Stromal cell of bone marrow (primary cell): ENCODE measurements at places on chromosomes 5 and 9.

- no peak for DNase-seq
Measured at GRCh38 chr9:127366594-127366993, 30.4 kb upstream of the SLC2A8 start.

- no peak for DNase-seq
Measured at GRCh38 chr9:27457445-27457844, 66.6 kb upstream of the IFNK start.

GRCh38 chr9:36870960-36871359 lies 163.1 kb downstream of the PAX5 start:
- DNase-seq, result no peak

DNA sequence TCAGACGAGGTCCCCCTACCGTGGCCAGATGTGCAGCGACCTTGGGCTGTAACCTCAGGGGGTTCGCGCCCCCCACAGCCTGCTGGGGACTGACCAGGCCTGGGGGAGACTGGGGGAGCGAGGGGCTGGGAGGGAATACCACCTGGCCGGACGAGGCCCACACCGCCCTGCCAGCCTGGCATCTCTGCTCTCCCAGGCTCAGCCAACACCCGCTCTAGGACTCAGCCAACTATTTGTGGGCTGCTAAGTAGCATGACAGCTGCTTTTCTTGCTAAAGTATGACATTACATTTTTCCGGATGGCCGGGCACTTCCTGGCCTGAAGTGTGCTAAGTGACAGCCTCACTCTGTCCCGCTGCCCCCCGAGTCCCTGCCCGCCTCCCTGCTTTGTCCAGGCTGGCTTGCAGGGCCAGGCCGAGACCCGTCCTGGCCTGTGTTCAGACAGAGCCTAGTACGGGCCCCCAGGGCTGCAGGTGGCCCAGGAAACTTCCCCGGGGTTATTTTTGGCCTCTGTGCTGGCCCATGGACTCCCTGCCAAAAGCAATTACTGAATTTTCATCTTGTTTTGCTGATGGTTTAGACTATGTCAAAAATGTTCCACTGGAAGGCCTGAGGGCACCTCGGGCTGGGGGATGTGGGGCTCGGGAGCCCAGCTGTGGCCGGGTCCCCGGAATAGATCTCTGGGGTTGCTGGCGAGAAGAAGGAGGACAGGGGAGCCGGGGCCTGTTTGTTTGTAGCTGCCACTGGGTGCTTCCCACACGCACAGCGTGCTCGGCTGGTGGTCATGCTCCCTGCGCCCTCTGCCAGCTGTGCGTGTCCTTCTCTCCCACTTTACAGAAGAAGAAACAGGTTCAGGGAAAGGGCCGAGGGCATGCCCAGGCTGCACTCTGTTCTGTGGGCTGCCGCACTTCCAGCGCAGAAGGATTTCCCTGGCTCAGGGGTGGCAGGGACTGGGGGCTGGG lies 13.4 kb upstream of the SLC2A6 start:
- DNase-seq, result no peak

- DNase-seq, result no peak
Measured at GRCh38 chr5:15889001-15889400, 290.6 kb downstream of the MARCHF11 start.

DNA sequence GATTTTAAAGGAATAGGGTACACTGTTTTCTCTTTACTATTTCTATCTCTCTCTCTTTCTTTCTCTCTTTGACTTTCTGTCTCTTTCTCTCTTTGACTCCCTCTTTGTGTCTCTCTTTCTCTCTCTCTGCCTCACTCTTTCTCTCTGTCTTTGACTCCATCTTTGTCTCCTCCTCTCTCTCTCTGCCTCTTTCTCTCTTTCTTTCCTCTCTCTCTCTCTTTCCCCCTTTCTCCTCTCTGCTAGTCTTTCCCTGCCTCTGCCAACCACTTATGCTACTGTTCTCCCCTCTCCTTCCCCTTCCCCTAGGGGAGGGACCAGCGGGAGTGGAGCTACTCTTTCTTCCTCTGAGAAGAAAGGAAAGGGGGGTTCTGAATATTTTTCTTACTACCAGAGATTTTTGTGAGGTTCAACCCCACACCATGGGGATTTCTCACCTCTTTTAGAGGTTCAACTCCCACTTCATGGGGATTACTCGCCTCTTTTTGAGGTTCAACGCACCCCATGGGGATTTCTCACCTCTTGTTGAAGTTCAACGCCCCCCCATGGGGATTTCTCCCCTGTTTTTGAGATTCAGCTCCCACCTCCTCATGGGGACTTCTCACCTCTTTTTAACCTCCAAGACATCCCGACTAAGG lies 309.9 kb downstream of the NR3C1 start:
- DNase-seq, result no peak

- DNase-seq, result no peak
Measured at GRCh38 chr5:35776757-35777156, 79.9 kb upstream of the IL7R start.

GRCh38 chr9:89352451-89352850 lies 34.2 kb downstream of the SECISBP2 start:
- no peak for DNase-seq

- no peak for DNase-seq
Measured at GRCh38 chr5:174690271-174690670, 34.1 kb upstream of the MSX2 start.

DNA sequence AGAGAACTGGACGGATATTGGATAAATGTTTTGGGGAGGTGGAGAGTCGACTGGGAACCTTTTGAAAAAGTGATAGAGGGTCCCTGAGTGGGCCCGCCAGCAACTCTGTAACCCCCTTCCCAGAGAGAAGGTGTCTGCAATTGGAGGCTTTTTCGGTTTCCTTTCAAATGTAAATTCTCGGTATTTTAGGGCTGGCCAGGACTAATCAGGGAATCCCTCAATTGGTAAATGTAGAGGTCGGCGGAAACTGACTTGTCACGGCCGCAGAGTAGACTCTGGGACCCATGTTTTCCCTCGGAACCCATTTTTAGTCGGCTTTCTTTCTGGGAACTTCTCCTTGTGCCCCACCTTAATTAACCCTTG lies 524 bp downstream of the CCNB1 start:
- DNase-seq, result no peak

GRCh38 chr5:11672385-11673085 lies 231.7 kb downstream of the CTNND2 start:
- no peak for DNase-seq

DNA sequence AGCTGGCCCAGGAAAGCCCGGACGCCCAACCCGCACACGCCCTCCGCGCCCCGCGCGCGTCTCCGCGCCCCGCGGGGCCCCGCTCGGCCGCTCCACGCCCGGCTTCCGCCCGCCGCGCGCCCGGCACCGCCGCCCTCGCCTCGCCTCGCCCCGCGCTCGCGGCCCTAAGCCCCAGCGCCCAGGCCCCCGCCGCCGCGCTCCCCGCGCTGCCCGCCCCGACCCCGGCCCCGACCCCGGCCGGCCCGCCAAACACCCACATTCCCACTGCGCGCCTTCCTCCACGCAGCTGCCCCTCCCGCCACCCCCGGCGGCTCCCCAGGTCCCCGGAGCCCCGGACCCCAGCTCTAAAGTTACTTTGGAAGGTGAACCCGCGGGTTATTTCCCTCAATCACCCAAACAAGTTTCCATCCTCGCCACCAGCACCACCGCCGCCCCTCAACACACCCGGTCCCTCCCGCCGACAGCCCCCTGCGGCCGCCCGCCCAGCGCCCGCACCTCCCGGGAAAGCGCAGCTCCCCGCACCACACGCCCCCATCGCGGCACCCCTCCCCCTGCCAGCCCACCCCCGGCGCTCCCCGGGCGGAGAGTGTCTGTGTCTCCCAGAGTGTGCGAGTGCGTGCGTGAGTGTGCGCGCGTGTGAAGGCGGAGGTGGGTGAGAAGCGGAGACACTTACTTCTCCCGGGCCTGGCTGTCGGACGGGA lies 439 bp downstream of the SSBP2 start:
- no peak for DNase-seq

- DNase-seq, result no peak
Measured at GRCh38 chr9:132849185-132849706, 28.8 kb downstream of the AK8 start.
